OCI-LY7 (cell line): ENCODE measurements at places on chromosomes 7 and 10.
A peak's percentile ranks its signal among the peaks of the same experiment; 100 is the strongest.

DNA sequence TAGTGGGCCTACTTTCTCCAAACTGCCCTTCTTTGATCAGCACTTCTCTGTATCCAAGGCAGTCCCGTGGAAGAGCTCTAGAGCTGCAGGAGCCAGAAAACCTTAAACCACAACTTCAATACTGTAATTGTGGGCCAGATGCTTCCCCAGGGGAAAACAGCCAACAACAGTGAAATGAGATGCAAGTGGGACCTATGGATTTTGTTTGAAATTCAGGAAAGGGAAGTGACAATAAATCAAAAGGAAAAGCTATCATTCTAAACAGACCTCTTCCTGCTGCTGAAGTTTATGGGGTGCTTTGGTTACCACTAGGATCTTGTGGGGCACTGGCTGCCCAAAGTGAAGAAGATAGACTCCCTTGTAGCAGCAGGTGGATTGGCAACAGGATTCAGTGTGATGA is 1031.7 kb downstream of the LRMDA start:
- DNase-seq: no peak

DNA sequence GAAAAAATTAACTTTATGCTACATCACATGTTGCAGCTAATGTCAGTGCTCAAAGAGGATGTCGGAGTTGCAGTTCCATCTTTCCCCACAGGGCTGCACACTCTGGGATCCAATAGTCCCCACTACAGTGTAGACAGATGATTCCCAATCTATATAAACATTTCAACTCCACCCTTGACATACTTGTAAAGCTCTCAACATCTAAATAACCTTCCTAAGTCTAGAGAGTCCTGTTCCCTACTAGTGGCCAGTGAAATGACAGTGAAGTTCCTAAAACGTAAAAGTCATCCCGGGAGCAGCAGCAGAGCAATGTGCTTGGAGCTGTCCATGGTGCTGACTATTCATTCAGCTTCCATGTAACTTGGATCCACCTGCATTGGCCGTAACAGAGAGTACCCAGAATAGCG is 145.1 kb downstream of the GRM8 start:
- DNase-seq: peak; percentile 58

DNA sequence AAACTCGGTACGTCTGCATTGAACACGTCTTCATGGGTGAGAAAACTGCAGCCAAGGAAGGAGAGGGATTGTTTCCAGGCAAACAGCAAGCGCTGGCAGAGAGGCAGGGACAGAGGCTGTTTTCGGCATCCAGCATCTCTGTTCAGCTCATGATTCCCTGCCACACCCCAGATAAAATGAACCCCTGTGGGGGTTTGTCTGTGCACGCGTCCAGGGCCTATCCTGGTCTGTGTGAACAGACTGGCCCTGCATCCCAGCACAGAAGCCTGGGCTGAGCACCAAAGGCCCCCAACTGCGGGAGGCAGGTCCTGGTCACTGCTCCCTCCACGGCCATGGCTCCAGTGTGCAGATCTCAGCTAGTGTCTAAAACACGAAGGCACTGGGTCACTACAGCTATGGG is 83.3 kb upstream of the FAM20C start:
- no peak for DNase-seq

DNA sequence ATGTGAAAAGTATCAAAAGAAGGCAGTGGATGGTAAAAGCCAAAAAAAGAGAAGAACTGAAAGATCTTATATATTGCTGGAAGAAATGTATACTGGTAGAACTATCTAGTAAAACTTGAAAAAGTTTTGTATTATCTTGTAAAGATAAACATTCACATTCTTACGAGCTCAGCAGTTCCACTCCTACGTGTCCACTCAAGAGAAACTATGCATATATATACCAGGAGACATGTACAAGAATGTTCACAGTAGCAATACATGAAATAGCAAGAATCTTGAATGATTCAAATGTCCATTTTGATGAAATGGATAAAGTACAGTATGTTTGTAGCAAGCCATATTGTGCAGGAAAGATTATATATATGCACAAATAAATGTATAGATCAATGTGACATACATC is 155.0 kb downstream of the RNF133 start:
- DNase-seq: no peak

DNA sequence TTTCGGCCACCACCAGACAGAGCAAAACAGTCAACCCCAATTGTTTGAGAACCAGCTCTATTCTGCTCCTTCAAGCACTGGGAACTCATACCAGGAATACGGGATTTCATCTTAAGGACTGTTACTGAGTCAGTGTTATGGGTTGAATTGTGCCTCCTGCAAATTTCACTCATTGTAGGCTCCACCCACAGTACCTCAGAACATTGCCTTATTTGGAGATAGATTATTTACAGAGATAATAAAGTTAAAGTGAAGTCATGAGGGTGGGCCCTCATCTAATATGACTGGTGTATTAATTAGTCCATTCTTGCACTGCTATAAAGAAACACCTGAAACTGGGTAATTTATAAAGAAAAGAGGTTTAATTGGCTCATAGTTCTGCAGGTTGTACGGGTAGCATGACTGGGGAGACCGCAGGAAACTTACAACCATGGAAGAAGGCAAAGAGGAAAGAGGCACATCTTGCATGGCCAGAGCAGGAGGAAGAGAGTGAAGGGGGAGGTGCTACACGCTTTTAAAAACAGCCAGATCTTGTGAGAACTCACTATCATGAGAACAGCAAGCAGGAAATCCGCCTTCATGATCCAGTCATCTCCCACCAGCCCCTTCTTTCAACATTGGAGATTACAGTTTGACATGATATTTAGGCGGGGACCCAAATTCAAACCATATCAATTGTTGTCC is 14.3 kb upstream of the ZNF248 start:
- DNase-seq: no peak

GRCh38 chr10:9301148-9301547 is 1246.7 kb downstream of the GATA3 start:
- no peak for DNase-seq

DNA sequence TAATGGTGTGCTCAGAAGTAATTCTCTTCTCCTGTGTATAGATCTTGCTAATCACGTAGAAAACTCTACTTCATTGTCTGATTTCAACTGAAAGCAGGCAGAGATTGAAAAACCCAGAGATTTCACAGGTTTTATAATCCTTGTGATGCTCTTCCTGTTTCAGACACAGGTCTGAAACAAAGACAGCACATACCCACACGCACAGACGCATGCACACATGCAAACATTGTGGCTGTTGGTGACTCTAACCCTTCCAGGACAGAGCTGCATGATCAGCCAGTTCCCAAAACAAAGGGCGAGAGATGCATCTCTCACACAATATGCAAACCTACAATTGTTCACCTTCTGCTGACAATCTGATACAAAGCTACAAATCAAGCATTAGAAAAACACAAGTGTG is 11.1 kb upstream of the TFEC start:
- DNase-seq: no peak

DNA sequence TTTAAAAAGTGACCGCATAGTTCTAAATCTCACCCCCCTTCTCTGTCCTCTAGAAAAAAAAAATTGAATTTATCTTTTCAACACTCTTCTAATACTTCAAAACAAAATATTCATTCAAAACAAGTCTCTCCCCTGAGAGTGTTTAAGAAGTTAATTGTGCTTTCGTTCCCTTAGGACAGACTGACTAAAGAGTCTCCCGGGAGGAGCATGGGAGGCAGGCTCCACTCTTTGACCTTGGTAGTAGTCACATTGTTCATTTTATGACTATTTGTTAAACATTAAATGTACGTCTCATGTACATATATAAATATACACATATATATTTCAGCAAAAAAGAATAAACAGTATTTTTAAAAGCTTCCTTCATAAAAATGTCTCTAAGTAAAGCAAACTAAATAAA is 35.3 kb upstream of the SPOCK2 start:
- DNase-seq: no peak

DNA sequence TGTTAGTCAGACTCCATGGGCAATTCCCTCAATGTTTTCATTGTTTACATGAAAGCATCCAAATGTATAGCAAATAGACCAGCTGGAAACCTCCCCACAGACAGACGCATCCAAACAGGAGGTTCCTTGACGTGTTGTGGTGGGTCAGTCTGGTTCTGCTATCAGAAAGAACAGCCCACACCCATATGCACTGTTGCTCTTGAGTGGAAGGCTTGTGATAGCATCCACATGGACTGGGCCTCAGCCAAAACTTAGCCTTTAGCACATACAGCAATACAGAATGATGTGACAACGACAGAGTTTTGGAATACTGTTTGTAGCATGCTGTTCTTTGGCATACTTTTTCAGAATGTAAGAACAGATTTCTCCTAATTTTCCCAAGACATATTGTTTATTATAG is 299.2 kb upstream of the ETV1 start:
- DNase-seq: no peak

- DNase-seq: no peak
Measured at GRCh38 chr10:7817984-7818294, 366 bp upstream of the TAF3 start.

DNA sequence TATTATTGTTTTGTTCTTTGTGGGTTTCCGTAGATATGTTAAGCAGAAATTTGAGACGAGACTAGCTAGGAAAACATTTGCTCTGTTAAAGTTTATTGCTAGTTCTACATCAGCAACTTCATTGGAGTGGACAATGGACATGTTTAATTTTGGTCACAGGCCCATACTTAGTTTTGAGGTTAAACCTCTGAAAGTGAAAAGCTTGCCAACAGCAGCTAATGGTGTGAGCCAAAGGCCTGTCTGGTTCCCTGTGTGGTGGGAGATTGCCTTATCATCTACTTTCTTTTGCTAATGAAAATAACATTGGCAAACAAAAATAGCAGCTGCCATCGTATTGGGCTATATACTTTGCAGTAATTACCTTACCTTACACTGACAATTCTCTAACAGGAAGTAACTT is 388.4 kb upstream of the FZD8 start:
- DNase-seq: no peak

DNA sequence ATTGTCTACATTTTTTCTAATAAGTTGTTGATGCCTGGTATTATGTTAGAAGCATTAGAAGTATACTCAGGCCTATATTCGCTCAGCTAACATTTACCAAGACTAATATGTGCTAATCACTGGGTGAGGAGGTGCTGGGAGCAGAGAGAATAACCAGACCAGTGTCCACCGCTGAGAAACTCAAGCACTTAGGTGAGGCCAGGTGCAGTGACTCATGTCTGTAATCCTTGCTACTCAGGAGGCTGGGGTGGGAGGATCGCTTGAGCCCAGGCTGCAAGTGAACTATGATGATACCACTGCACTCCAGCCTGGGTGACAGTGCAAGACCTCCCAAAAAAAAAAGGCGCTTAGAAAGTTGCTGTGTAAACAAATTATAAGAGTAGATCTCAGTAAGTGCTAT is 182.2 kb upstream of the AOAH start:
- no peak for DNase-seq

GRCh38 chr7:77253151-77253550 is 53.5 kb upstream of the FGL2 start:
- no peak for DNase-seq

DNA sequence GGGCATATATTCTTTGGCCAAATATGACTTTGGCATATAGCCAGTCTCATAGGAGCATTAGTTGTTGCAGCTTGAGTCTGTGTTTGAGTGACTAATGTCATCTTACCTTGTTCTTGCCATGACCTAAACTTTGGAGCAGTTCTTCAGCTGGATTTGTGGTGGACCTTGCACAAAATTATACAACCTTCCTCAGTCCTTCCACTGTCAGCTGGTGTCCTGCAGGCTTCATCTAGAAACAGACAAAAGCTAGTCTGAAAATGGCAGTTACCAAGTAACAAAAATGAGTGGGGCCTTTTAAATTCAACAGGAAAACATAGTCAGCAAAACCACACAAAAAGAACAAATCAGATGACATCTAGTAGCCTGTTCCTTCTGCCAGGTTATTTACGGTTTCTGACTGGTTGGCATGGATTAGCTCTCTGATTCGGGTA is 59.5 kb upstream of the HECTD2 start:
- no peak for DNase-seq

GRCh38 chr7:118586248-118586647 is 361.7 kb downstream of the ANKRD7 start:
- no peak for DNase-seq

DNA sequence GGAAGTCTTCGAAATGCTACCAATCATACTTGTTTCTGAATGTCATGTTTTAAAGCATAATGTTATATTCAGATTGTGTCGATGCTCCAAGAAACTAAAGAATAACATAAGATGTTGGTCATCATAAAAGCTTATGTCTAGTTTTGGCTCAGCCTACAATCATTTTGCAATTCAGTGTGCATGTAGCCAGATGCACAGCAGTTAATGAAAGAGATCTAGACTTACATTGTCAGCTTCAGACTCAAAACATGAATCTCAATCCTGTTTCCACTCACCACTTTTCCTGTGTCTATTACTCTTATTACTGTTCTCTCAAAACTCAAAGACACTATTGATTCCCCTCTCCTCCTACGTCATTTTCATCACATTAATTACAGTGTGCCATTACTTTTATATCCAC is 21.4 kb downstream of the TMEM196 start:
- DNase-seq: no peak

DNA sequence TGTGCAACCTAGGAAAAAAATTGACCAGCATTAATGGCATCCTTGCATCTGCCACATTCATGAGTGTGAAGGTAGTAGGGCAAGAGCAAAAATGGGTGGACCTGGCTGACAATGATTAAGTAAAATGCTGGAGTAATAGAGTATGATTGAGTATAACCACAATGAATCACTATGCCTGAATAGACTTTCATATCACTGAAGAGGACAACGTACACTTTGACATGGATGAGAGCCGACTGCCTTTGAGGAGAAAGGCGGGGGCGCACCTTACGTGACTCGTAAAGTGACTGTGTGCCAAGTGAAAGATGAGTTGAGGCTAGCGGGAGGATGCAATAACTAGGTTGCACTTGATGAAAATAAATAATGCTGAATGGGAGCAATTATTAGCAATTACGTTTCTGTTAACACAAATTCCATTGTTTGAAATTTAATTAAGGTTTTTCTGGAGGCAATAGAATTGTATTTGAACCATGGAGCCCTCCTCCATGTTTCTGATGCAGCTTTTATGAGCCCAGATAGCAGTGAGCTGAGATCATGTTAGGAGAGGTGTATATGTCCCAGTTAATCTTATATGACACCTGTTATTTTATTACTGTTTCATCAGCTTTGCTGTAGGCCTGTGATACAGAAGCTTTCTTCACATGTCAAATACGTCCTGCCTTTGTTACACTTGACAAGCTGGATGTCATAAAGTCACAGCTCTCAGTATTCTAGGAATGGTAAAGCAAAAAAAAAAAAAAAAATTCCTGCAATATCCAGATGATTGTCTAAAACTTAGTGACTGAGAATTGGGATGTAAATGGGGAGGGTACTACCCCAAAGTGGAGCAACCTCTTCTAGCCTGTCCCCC is 596.5 kb downstream of the NXPH1 start:
- no peak for DNase-seq

DNA sequence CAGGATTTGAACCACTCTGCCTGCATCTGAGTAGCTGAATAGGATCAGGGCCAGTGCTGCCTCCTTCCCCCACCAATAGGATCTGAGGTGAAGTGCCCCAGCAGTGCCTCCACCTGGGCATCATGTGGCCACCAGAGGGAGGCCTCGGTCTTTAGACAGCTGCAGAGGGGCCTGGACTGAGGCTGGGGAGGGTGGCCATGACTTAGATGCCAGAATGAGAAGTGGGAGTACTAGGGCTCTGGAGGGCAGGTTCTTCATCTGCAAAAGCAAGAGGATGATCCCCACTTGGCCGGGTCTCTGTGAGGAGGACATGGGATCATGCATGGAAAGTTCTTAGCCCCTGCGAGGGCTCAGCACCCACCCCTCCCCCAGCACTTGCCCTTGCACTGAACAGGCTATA is 56.9 kb downstream of the NEUROG3 start:
- peak; percentile 48 for DNase-seq
